T-cell (primary cell): ENCODE measurements at places on chromosomes 12 and 14. TPM values are rescaled to one million over a fixed set of nuclear protein-coding genes. Genes with fewer than 3 reads are reported as not detected.

DNA sequence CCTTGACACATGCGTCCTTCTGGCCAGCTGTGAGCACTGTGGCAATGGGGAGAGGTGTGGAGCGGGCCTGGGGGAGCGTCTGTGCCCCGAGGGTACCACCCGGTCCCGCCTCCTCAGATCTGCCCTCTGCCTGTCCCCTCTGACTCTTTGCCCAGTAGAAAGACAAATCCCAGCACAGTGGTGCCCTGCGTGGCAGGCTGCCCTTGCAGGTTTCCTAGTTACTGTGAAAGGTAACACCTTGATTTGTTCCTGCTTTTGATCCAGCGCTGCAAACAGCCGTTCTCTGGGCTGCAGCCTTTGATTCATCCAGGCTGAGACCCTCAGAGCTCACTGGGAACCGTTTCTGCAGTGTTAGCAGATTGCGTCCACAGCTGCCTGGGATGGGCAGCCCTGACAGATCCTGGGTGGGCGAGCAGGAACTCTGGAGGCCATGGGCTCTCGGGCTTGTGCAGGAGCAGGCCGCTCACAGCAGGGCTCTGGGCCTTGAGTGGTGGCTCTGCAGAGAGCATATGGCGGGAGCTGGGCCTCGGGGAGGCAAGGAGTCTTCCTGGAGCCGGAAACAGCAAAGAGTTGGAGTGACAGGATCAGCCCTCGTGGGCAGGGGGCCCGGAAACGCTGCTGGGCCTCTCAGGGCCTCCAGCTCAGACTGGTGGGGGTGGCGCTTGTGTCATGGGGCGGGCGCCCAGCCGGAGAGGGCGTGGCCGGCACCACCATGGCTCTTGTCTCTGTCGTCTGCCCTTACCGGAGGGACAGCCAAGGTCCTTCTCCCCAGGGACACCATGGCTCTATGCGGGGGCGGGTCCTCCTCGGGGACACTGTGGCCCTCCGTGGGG, 16.6 kb downstream of the FBRSL1 start:
- H3K4me1 ChIP-seq, result peaks cover 13% of the 10 kb centered on the region
- H3K27me3 ChIP-seq, result peaks cover 25% of the 10 kb centered on the region
- no peaks in the 10 kb centered on the region for H3K36me3 ChIP-seq
- peak overlapping the region; percentile 6 for H3K4me3 ChIP-seq
- H3K27ac ChIP-seq, result peak overlapping the region; percentile 11

GRCh38 chr12:55940065-55940732, 9.2 kb downstream of the DGKA start:
- H3K4me1 ChIP-seq, result peaks cover 48% of the 10 kb centered on the region
- no peak overlapping the region for H3K4me3 ChIP-seq
- no peaks in the 10 kb centered on the region for H3K27me3 ChIP-seq
- peaks cover 28% of the 10 kb centered on the region for H3K36me3 ChIP-seq
- peak overlapping the region; percentile 48 for H3K27ac ChIP-seq
- peak; percentile 73 for DNase-seq

GRCh38 chr14:103301512-103302354, 32.3 kb upstream of the EIF5 start:
- no peak for DNase-seq
- H3K36me3 ChIP-seq, result no peaks in the 10 kb centered on the region
- H3K4me3 ChIP-seq, result no peak overlapping the region

DNA sequence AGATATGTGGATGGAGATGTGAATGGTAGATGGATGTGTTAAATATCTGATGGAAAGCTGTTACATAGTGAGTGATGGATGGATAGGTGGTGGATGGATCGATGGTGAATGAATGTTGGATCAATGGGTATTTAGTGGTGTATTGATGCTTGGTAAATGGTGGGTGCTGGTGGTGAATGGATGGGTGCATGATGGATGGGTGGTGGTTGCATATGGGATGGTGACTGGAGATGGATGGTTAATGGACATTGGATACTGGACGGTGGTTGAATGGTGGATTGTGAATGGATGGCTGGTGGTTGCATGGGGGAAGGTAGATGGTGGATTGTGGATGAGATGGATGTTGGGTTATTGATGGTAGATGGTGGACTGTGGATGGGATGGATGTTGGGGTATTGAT, 2.1 kb upstream of the LBHD2 start:
- H3K36me3 ChIP-seq, result no peaks in the 10 kb centered on the region
- no peaks in the 10 kb centered on the region for H3K4me1 ChIP-seq
- no peak overlapping the region for H3K27ac ChIP-seq
- no peak overlapping the region for H3K4me3 ChIP-seq
- DNase-seq, result no peak

DNA sequence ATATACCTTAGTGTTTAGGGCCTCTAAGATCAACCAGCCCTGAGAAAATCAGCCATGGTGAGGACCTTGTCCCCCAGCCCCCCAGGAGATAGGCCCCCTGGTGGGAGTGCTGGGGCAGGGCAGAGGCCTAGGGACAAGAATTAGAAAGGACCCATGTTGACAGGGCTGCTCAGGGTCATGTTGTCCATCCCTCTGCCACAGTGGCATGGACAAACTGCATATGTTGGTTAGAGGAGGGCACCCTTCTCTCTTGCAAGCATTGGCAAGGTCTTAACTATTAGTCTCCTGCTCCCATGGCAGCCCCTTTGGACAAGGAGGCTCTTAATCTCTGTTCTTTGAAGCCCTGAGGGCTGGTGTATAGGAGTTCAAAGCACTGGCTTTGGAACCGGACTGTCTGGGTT, 755 bp upstream of the PTPN6 start:
- DNase-seq, result no peak
- H3K4me3 ChIP-seq, result peak overlapping the region; percentile 90
- H3K27ac ChIP-seq, result peak overlapping the region; percentile 97

PRIM1 gene
- 23.6 TPM for total RNA-seq

ASB2 gene
- total RNA-seq, result 2.8 TPM

MUCL1 gene
- total RNA-seq, result not detected

HOXC10 gene
- total RNA-seq, result not detected
